ENCODE measurements at places on chromosomes 6 and 20. TPM values are rescaled to one million over a fixed set of nuclear protein-coding genes. Genes with fewer than 3 reads are reported as not detected.

DNA sequence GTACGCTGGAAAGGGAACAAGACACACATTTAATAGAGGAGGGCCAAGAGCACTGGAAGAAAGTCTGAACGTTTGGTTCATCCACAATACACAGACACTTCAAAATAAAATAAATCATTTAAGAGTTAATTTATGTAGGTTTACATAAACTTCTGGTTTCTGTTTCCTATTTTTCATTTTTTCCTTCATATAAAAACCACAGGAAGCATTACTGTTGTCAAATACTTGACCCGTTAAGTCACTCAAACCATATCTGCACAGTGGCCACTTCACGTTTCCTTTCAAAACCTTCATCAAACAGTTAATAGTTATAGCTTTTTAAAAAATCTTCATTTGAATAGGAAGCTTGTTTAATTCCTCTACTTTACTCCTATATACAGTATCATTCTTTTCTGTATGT is 257.6 kb upstream of the THEMIS start:
- no peak for DNase-seq

DNA sequence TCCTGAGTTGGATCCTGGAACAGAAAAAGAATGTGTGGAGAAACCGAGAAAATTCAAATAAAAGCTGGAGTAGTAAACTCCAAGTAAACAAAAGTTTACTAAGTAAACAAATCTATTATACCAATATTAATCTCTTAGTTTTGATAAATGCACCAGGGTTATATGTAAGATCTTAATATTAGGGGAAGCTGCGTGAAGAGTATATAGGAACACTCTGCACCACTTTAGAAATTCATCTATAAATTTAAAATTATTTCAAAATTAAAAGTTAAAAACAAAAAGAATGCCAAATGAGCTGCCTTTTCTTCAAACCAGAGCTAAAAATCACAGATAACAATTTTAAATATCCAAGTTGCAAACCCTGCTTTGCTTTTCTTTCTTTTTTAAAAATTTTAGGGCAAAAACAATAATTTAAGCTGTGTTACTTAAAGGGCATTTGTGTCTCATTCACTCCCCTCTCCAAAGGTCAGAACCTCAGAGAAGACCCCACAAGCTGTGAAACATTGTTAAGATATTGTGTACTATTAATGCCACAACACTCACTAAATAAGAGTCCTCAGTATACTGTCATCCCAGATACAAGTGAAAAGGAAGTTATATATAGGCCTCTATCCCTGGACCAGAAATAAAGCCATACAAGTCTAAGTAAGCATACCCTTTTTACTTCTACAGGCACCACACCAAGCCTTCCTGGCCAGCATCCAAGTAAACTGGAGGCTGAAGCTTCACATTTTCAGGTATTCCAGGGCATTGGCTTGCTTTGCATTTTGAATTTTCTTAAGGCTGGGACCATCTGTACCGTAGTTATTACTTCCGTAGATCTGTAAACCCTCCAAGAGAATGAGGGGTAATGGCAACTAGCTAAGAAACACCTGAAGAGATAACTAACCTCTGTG is 7.0 kb downstream of the DNAAF9 start:
- DNase-seq, result no peak

DNA sequence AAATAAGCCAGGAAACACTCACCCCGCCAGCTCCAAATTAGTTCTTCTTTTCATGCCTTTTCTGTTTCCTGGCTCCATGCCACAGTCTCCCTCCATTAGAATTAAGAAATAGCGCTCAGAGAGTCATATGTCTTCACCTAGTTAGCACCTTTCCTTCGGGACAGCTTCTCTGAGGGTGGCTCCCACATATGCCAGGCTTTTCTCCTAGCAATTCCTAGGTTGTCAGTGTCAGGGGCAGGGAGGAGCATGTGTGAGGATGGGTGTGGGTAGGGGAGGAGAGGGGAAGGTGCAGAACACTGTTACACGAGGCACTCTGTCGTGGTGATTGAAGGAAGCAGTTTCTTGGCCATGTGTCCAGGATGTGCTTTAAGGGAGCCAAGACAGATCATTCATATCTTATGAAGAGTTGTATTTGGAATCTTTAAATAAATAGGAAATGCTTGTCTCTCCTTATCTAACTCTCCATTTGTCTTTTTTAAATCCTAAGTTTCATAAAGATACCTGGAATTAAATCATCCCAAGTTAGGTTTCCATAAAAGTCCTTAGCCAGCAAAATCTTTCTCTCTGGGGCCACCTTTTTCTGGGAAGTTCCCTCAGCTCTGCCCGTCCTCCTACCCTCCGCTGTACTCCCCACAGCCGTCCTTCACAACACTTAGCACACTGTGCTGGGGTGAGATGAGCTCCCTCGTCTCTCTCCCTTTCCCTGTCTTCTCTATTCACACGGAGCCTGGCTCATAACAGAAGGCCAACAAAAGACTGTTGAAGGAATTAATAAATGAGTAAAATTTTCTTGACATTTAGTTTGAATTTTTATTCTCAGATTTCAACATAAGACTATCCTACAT is 361.0 kb downstream of the CD83 start:
- DNase-seq, result no peak

- DNase-seq, result no peak
Observed at GRCh38 chr6:56444855-56445254, 197.5 kb upstream of the COL21A1 start.

GRCh38 chr20:54726687-54727300 is 251.4 kb downstream of the DOK5 start:
- DNase-seq, result no peak

DNA sequence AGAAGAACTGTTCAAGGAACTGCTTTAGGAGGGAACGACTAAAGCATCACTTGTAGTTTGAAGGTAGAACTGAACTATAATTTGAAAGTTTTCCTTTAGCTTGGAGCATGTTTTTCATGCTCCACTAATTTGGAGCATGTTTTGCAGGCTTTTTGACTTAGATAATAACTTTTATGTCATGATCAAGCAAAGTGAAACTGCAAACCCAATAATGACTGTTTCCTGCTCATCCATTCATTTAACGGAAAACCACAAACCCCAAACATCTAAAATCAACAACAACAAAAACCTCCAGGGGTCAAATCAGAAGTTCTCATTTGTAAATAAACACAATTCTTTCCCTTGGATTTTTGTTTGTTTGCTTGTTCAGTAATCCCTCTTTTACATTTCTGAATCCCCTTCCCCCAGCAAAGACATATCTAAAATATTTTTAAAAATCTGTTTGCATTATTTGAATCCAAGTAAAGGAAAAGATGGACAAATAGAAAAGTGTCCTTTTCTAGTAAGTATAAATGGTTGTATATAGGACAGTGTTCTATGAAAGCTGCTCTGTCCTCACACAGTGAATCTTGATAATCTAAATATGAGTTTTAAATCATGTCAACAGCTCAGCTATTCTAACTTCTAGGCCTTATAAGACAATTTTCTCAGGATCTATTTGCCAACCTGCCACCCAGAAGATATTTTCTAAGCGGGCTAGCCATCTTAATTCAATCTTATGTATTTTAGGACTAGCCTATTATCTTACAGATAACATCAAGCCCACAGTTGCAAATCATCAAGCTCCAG is 2.6 kb downstream of the SIM1 start:
- DNase-seq, result no peak

- no peak for DNase-seq
Observed at GRCh38 chr6:118016532-118016931, 109.5 kb downstream of the SLC35F1 start.

GRCh38 chr6:4682431-4683097 is 93.6 kb upstream of the CDYL start:
- DNase-seq, result no peak

- peak; percentile 45 for DNase-seq
Observed at GRCh38 chr6:114100215-114100994, 129.5 kb upstream of the HDAC2 start.

DNA sequence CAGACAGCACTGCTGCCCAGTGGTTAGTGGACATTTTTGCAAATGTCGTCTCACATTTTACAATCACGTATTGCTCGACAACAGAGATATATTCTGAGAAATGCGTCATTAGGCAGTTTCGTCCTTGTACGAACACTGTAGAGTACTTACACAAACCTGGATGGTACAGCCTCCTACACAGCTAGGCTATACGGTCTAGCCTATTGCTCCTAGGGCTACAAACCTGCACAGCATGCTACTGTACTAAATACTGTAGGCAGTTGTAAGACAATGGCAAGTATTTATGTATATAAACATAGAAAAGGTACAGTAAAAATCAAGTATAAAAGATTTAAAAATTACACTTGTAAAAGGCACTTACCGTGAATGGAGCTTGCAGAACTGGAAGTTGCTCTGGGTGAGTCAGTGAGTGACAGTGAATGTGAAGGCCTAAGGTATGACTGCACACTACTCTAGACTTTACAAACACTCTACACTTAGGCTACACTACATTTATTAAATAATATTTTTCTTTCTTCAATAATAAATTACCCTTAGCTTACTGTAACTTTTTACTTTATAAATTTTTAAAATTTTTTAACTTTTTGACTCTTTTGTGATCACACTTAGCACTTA is 43.1 kb downstream of the ALDH5A1 start:
- DNase-seq, result no peak

GRCh38 chr6:99603421-99604165 is 3.0 kb upstream of the PRDM13 start:
- DNase-seq, result no peak

DNA sequence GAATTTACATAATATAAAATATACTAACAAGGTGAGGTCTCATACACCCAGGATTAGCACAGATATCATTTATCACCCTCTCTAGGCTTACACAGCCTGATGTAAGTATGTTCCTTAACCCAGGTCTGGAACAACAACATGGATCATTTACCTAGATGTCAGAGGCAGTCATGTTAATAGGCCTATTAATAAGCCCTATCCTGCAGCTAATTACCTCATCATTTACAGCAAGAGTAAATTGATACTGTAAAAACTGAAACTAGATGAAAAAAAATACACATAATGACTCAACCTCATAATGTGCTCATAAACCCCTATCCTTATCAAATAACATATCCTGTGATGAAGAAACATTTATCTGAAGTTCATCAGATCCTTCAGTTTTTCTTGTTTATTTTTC is 334.3 kb upstream of the MANEA start:
- no peak for DNase-seq

- DNase-seq, result no peak
Observed at GRCh38 chr20:23690581-23690980, 1.7 kb upstream of the CST4 start.

DNA sequence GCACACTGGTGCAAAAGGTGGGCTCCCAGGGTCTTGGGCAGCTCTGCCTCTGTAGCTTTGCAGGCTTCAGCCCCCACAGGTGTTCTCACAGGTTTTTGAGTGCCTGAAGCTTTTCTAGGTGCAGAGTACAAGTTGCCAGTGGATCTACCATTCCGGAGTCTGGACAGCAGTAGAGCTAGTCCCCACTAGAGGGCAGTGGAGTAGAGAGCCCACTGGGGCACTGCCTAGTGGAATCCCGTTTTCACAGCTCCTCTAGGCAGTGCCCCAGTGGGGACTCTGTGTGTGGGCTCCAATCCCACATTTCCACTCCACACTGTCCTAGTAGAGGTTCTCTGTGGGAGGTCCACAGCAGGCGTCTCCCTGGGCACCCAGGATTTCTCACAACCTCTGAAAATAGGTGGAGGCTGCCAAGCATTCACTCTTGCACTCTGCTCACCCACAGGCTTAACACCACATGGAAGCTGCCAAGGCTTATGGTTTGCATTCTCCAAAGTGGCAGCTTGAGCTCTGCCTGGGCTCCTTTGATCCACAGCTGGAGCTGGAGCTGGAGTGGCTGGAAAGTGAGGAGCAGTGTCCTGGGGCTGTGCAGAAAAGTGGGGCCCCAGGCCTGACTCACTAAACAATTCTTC is 86.3 kb upstream of the PROKR2 start:
- DNase-seq, result peak; percentile 19

DNA sequence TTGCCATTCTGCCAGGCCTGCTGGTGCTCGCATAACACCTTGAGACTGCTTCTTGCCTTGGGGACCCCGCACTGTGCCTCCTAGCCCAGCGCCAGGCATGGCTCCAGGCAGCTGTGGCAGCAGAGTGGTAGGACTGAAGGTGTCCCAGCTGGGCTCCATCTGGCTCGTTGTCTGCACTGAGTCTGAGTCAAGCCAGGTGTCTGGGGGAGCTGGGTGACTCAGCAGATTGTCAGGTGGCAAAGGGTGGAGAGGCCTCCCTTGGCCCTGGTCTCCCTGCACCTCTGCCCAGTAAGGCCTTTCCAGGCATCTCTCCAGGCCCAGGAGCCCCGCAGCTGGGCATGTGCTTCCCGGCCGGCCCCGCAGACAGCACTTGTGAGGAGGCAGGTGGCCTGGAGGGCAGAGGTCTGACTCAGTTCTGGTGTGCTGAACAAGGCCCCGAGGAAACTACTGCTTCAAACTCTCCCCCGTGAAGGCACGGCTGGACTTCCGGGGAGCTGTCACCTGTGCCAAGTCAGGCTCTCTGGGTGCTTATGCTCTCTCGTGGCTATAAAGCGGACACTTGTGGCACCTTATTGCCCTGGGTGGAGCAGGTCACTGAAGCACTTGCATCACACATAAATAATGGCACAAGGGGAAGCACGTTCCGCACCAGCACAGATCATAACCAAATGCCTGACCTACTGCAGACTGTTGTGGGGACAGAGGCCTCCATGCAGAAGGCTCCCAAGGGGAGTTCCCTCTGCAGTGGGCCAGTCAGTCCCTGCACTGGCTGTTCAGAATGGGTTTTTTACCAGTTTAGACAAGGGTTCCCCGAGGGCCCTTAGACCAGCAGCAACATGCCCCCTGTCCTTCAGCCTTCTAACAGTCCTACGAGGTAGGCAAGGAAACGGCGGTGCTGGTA is 27.5 kb downstream of the FOXC1 start:
- peak; percentile 30 for DNase-seq

DNA sequence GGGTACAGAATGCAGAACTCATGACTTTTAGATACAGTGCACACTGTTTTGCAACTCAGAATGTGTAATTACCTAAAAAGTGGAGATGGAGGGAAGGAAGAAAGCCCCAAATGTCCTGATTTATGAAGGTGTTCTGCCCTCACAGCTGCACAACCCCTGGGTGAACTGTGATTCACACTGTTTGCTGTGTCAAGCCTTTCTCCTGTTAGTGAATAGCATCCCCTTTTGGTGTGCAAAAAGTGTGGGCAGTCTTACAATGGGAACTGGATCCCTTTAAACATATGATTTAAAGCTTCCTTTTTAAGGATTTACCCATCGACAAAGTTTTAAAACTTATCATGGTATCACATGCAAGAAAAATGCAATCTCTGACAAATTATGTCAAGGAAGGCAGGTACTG is 633.4 kb upstream of the EPHA7 start:
- DNase-seq, result no peak

GRCh38 chr6:169082817-169083507 is 170.7 kb downstream of the THBS2 start:
- DNase-seq, result no peak

GRCh38 chr20:64053841-64054661 is 4.6 kb upstream of the SOX18 start:
- peak; percentile 54 for DNase-seq

- DNase-seq, result no peak
Observed at GRCh38 chr6:135329851-135330803, 149.0 kb downstream of the MYB start.

The COL9A1 gene
- not detected for total RNA-seq

The HS3ST5 gene
- total RNA-seq, result not detected

The FGD2 gene
- not detected for total RNA-seq

The MRPS18B gene
- total RNA-seq, result 132 TPM
